ENCODE measurements at places on chromosomes 6 and 20.

DNA sequence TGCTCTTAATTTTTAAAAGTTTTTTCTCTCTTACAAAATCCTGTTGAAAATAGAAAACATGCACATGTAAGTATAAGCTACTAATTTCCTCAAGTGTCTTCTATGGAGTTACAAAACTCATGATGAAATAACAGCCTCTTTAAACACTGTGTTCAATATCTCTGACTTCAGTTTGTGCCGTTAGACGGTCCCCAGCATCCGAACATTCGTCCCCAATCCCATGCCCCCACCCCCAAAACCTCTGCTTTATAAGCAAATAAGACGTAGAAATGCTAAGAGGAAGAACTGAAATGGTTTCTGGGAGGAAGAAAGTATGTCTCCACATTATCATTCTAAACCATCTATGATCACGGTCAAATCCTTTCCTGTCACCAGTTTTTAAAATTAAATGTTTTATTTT is 31.7 kb upstream of the MYB start:
- DNase-seq: no peak

GRCh38 chr6:43298565-43299337 is 691 bp downstream of the SLC22A7 start:
- DNase-seq: no peak

DNA sequence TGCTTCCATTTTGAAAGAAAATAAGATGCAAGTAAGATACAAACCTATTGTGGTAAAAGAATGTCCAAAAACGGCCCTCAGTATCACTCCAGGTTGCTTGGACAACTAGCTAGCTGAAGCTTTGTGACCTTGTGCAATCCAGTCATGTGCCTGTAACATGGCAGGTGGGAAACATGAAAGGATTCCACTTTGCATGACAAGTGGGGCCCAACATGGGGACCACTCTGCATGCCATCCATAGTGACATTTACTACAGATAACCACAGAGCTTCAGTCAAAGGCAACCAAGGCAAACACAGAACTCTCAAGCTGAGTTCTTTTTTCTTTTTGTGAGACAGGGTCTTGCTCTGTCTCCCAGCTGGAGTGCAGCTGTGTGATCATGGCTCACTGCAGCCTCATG is 15.8 kb upstream of the FBXO9 start:
- DNase-seq: no peak

DNA sequence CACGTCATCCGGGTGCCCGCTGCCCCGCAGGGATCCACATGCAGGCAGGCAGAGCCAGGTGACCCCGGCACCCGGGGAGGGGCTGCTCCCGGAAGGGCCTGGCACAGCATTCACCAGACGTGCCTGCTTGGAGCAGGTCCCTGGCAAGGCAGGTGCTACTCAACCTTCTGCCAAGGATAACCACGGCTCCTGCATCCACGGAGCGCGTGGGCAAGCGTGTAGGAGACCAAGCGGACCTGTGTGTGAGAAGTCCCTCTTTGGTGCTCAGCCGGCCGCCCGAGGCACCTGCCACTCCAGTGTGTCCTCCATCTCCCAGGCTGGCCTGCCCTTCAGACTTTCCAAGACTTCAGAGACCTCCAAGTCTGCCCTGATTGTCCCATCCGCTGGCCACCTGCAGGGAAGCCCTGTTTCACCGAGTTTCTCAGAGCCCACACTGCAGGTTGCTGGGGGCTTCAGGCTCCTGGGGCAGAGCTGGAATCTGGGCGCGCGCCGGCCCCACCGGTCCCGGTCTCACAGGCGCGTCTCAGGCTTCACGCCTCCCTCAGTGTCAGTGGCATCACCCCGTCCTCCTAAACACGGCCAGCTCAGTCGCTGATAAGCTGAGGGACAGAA is 124.3 kb downstream of the DLL1 start:
- DNase-seq: no peak

GRCh38 chr6:46306431-46306830 is 135.7 kb upstream of the ENPP5 start:
- DNase-seq: no peak

DNA sequence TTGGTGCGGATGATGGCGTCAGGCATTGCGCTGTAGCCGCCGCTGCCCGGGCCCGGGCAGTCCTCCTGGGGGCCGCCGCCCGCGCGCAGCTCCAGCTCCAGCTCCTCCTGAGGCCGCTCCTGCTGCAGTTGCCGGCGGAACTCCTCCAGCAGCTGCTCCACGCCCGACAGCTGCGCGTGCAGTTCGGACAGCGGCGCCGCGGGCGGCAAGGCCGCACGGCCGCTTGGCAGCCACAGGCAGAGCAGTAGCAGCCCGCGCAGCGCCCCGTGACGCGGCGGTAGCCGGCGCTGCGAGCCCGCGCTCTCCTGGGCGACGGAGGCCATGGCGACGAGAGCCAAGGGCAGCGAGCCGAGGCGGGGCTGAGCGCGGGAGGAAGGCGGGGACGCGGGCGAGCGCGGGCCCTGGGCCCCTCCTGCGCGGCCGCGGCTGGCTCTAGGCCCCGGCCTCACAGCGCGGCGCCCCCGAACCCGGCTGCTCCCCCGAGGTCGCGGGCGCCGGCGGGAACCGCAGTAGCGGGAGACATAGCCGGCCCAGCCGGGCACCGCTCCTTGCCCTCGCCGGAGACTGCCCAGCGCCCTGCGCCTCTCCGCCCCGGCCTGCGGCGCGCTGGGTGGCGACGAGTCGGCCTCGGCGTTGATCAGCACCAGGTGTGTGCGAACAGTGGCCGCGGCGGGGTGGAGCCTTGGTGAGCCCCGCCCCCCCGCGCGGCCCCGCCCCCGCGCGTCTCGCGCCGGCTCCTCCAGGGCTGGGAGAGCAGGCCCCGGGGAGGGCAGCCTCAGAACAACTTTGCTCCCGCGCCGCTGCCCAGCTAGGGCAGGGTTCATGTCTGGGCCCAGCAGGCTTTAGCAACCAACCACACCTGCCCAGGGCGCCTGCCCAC is at the start of gene LRP11:
Gene LRP11, minus strand, starts transcription at position 662 of the 880 bp plus-strand sequence. Its CDS starts 339 bp downstream, at position 323.
- peak; percentile 81 for DNase-seq

- no peak for DNase-seq
Observed at GRCh38 chr6:5450073-5450472, 188.8 kb downstream of the FARS2 start.

GRCh38 chr6:46655803-46656202 is 3.0 kb downstream of the SLC25A27 start:
- DNase-seq: no peak

- DNase-seq: no peak
Observed at GRCh38 chr20:11432407-11432806, 485.3 kb upstream of the BTBD3 start.

GRCh38 chr6:155213611-155214372 is 50.0 kb upstream of the CLDN20 start:
- DNase-seq: no peak

DNA sequence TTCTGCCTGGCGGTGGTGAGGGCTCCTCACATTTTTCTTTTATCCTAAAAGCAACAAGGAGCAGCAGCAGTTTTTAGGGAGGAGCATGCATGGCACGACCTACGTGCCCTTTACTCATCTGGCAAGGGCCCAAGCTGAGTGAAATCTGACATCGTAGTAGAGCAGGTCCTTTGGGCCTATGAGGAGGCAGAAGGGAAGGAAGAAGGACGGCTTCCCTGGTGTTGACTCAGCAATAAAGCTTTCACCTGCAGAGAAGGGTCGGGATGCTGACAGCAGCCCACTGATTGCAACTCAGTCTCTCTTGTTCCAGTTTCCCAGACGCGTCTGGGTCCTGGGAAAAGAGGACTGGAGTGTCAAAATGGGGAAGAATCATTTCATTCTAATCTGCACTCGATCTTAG is 409.1 kb upstream of the AGPAT4 start:
- DNase-seq: no peak

DNA sequence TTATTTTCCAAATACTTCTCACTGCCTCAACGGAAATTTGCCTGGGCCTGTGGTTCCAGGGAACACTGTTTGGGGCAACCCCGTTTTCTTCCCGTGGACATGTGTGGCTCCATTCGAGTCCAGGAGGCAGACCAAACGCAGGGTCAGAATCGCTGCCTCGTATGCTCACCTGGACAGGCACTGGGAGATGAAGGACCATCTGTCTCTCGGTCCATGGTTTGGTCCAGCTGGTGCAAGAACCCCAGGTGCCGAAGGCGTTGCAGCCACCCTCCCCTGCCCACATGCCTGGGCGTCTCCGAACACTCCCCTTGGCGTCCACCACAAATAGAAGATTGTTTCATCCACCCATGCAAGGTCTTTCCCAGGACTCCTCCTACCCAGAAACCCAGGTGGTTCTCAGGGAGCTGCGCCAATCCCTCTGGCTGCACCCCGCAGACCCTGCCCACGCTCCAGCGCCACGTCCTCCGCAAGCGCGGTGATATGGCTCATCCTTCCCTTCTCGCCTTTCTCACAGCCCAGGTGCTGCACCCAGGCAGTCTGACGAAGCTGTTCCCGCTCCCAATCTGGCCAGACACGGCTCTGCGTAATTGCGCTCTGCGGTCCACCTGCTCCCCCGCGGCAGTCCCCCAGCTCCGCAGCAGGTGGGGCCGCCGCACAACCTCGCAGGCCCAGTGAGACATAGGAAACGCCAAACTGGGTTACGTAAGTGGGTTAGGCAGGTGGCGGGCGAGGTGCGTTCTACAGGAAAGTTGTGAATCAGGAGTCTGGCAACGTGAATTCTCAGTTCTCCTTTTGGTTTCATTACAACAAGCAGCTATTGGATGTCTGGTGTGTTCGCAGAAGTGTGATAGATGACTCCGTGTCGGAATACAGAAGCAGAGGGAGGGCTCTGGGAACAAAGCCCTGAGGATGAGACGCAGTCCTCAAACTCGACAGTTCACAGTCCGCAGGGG is 146.2 kb upstream of the ECI2 start:
- peak; percentile 66 for DNase-seq

DNA sequence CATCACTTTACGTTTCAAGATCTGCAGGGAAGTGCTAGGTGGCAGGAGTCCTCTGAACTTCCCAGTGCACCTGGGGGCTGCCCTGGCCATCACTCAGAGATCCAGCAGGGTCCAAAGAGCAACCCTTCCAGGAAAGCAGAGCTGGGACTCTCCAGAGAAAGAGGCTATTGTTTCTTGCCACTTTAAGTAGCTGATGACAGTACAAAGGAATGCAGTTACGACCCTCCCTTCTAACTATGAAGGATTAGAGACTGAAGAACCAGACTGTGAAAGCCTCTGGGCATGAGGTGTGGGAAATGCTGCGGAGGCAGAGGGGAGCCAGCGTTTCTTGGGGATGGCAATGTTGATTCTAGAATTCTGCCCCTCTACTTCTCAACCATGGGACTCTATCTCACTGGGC is 189.1 kb upstream of the SUPT3H start:
- no peak for DNase-seq

DNA sequence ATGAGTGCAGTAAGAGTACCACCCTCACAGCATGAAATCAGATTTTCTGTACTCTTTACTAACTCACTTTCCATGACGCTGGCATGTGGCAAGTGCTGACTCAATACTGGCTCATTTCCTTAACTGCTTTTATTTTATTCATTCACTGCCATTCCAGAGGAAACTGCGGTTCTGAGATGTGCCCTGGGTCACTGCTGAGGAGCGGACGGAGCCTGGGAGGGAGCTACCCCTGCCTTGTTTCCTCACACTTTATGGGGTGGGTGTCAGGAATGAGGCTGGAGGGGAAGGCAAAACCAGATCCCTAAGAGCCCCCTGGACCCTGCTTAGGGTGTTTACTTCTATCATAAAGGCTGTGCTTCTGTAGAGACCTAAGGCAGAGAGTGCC is 14.4 kb downstream of the NT5E start:
- no peak for DNase-seq

GRCh38 chr6:7418238-7418905 is 28.8 kb downstream of the RIOK1 start:
- no peak for DNase-seq

DNA sequence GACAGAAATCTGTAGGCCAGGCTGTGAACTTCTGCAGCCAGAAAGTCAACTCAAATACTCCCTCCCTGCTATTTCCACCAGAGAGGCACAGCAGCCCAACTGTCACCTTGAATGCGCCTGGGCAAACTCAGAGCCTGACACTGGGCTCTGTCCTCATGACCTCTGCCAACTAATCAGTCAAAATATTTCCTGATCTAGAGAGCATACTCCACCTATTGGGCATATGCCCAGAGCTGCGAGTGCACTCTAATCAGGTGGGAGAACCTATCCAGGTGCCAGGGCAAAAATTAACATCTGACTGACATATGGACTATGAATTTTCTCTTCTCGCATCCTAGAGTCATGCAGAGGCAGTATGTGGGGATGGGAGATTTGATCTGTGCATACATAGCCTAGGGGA is 406.3 kb upstream of the RUNX2 start:
- no peak for DNase-seq

DNA sequence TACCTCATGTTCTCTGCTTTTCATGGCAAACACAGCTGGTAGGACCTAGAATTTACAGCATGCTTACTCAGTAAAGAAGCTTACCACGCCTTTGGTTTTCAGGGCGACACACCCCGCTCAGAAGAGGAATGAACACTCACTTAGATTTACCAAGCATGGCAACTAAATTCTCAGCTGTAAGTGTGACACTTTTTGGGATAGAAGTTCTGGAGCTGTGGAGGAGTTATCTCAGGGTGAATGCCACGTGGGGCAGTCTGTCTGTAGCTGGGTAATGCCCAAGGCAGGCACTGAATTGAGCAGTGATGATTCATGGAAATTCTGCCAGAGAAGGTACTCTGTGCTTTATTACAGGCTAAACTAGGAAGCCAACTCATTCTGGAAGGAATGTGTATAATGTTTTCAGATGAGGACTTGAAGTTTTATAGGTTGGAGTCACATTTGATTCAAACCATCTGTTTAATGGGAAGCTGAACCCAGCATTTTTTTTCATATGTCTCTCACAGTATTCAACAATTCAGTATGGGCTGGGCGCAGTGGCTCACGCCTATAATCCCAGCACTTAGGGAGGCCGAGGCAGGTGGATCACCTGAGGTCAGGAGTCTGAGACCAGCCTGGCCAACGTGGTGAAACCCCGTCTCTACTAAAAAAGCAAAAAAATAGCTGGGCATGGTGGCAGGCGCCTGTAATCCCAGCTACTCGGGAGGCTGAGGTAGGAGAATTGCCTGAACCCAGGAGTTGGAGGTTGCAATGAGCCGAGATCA is 3.5 kb upstream of the PRIM2 start:
- DNase-seq: no peak

DNA sequence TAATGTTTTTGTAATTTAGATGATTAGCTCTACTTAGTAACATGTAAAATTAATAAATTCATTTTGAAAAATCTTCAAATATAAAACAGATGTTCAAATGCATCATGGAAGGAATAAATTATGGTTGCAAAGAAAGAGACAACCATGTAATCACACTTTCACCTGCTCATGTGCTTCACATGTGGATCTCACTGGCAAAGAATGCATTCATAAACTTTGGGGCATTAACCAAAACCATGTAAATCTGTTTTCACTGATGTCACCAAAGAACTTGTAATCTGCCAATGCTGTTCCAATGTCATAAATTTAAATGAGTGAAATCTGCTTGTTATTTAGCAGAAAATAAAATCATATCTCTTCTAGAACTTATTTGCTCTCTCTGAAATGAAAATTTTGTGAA is 142.7 kb downstream of the TENT5A start:
- no peak for DNase-seq
